ENCODE measurements at places on chromosomes 3 and 15.

- peak; percentile 54 for DNase-seq
Observed at GRCh38 chr15:24772686-24773373, 97.3 kb downstream of the NPAP1 start.

DNA sequence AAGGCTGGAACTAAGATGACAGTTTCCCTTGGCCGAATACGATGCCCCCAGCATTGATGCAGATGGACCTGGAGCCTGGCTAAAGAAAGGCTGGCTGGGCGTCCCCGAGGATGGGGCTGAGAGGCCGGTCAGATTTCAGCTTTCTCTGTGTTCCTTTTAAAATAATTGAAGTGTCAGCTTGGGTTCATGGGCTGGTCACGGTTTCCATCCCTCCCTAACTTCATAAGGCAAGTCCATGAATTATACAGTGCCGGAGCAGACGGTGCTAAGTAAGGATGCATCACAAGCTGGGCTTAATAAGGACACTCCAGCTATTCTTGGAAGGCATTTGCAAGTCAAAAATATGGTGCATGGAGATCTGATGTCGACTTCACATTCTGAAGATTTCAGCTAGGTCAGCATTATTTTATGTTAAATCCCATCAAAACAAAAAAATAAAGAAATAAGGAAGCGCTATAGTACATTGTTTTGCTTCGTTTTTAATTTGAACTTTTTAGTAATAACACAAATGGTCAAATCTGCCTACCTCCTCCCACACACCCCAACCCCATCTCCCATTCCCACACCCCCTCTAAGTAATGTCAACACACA, 220.8 kb downstream of the RPLP1 start:
- DNase-seq = no peak

- DNase-seq = no peak
Observed at GRCh38 chr3:62566022-62566557, 192.7 kb upstream of the FEZF2 start.

GRCh38 chr3:135851201-135852081, 114.1 kb upstream of the PPP2R3A start:
- DNase-seq = no peak

- no peak for DNase-seq
Observed at GRCh38 chr3:160911411-160911810, 155.4 kb downstream of the PPM1L start.

GRCh38 chr3:46383951-46384330, 13.2 kb downstream of the CCR5 start:
- DNase-seq = no peak

DNA sequence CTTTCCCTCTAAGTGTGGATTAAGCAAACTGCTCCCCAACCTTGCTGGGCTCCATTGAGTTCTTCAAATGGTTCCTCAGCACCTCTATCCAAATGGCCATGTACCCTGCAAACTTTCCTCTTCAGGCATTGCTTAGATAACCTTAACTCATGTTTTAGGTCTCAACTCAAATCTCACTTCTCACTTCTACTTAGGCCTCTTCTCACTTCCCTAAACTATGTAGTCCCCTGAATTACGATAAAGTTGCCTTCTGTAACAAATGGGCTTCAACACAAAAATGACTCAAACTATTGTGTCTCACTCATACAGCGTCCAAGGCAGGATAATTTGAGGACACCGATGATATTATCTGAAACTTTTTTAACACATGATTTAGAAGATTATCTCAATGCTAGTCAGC, 62.4 kb upstream of the STAC start:
- no peak for DNase-seq

- no peak for DNase-seq
Observed at GRCh38 chr3:124097362-124098131, 105.6 kb upstream of the ROPN1 start.

DNA sequence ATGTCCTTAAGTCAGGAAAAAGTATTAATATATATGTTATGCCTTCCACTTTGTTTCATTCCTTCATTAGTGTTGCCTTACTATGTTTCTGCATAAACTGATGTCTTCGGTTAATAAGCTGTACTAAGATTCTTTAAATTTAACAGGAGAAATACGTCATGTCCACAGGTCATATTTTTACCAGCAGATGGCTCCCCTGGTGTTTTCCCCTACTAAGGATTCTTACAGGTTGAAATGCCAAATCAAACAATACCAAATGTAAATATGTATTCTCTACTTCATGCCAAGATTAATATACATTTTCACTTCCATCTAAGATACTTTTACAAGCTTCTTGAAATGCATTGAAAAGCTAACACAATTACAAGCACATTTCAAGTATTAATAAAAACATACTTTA, 1602.1 kb downstream of the SI start:
- DNase-seq = no peak

GRCh38 chr3:113340785-113341184, 100.5 kb downstream of the CFAP44 start:
- no peak for DNase-seq
